PC-9 (cell line): ENCODE measurements at places on chromosomes 16 and 17. TPM values are rescaled to one million over a fixed set of nuclear protein-coding genes. Genes with fewer than 3 reads are reported as not detected.

KRTAP9-2 gene
- total RNA-seq = not detected in 2 replicates

NPIPB2 gene
- total RNA-seq = 37.3 and 43.3 TPM in 2 replicates

PPL gene
- total RNA-seq = 184 and 187 TPM in 2 replicates

MED31 gene
- 19.2 and 41.4 TPM in 2 replicates for total RNA-seq

MYH11 gene
- 0.11 and 0.43 TPM in 2 replicates for total RNA-seq

PPP1R1B gene
- total RNA-seq = not detected in 2 replicates

P3H4 gene
- total RNA-seq = 26.8 and 34.0 TPM in 2 replicates

SLC38A10 gene
- total RNA-seq = 127 and 130 TPM in 2 replicates

RDM1 gene
- total RNA-seq = 14.5 and 15.5 TPM in 2 replicates

SLC52A1 gene
- 0.28 and 0.48 TPM in 2 replicates for total RNA-seq

KRTAP1-1 gene
- not detected in 2 replicates for total RNA-seq

KRT34 gene
- total RNA-seq = 0.45 and 1.4 TPM in 2 replicates

TNS4 gene
- 17.4 and 23.5 TPM in 2 replicates for total RNA-seq

ACOX1 gene
- total RNA-seq = 35.5 and 37.1 TPM in 2 replicates

GRCh38 chr17:62706598-62707424 is 79.3 kb downstream of the MRC2 start:
- no peak for DNase-seq

- no peak for DNase-seq
Measured at GRCh38 chr17:55177855-55178217, 86.9 kb upstream of the HLF start.

- no peak for DNase-seq
Measured at GRCh38 chr16:73023752-73024570, 24.0 kb downstream of the ZFHX3 start.

DNA sequence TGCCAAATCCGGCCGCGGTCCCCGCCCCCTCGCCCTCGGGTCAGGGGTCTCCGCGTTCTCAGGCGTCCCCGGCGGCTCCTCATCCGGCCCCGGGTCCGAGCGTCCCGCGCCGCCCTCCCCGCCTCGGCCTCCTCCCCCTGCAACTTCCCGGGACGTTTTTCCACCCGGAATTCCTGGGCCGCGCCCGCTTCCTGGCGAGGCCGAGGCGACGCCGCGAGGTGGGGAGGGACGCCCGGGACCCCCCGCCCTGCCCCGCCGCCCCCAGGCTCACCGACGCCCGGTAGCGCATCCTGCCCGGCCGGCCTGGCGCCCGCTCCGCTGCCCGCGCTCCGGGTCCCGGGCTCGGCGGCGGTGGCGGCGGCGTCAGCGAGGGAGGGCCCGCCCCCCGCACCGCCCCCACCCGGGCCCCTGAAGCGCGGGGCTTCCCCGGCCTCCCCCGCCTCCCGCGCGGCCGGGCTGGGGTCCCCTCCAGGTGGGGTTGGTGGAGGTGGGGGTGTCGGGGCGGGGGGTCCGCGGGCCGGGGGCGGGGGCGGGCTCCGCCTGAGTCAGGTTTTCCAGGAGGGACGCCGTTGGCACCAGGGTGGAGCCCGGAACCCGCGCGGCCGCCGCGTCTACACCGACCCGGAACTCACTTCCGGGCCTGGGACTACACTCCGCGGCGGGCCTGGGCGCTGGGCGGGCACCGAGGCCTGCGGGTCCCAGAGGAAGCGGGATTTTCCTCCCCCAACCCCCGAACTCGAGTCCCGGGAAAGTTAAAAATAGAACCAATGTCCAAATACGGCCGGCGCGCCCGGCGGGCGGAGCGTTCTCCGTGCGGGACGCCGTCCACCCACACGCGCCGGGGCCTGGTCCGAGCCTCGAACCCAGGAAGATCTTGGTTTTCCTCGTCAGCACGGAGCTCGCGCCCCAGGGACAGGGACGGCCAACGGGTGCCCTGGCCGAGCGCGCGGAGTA is 6.8 kb downstream of the MYO1C start:
- peak; percentile 64 for DNase-seq

GRCh38 chr17:63681530-63681929 is 18.4 kb downstream of the LIMD2 start:
- DNase-seq = peak; percentile 28

- peak; percentile 97 for DNase-seq
Measured at GRCh38 chr16:1610071-1610898, 1.6 kb downstream of the IFT140 start.

DNA sequence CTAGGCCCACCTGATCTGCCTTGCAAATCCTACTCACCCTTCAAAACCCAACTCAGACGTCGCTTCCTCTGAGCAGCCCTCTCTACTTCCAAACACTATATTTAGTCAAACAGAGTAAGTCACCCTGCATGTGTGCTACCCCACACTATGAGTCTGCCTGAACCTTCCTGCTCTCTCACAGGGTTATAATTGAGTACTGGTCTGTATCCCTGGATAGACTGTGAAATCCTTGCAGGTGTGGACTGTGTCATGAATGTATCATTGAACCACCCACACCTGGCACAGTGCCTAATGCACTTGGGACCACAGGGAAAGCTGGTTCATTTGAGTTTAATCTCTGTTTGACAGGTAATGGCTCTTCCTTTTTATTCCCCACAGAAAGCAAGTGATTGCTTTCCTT is 3.4 kb downstream of the FBXO39 start:
- peak; percentile 28 for DNase-seq

- no peak for DNase-seq
Measured at GRCh38 chr17:57985675-57985974, 2.4 kb downstream of the VEZF1 start.

- no peak for DNase-seq
Measured at GRCh38 chr16:66596986-66597848, 7.3 kb upstream of the CMTM3 start.

GRCh38 chr17:16491131-16491702 is 776 bp downstream of the LRRC75A start:
- DNase-seq = peak; percentile 55

DNA sequence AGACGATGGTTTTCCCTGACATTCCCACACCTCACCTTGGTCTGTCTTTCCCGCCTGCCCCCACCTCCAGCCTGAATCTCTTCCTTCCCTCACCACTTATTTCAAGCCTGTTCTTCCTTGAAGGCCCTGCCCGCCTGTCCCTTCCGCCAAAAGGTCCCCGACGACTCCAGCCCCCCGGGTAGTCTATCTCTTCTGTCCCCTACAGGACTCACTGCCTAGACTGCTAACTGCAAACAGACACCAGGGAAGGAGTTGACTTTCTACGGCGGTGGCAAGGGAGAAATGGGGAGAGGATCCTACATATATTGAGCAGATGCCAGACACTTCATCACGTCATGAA is 53.7 kb downstream of the NT5M start:
- no peak for DNase-seq

DNA sequence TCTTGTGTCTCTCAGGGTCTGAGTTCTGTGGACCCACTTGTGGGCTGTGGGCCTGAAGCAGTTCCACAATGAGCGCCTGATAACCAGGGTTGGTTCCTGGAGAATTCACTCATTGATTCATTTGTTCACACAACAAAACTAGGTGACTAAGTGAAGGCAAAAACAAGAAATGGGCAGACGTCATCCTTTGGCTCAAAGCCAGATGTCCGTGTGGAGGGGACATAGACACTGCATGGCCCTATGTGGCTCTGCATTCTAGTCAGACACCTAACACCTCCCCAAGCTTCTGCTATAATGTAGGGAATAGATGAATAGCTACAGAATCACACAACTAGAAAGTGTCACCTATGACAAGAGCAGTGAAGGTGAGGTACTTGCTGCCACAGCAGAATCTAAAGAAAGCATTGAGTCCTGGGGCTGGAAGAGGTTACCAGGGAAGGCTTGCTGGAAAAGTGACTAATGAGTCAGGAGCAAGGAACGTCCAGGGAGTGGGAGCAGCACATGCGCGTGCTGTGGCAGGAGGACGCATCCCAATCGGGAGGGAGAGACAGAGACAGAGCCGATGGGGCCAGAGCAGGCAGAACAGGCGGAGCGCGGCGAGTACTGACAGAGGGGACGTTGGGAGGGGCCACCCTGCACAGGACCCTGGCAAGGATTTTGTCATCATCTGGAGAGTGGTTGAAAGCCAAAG is 58.9 kb downstream of the CES1 start:
- DNase-seq = no peak

- no peak for DNase-seq
Measured at GRCh38 chr17:80631142-80632045, 86.8 kb downstream of the RPTOR start.
